ENCODE measurements at places on chromosomes 2 and 18.

GRCh38 chr18:9757827-9758621 is 49.9 kb downstream of the RAB31 start:
- DNase-seq = no peak

DNA sequence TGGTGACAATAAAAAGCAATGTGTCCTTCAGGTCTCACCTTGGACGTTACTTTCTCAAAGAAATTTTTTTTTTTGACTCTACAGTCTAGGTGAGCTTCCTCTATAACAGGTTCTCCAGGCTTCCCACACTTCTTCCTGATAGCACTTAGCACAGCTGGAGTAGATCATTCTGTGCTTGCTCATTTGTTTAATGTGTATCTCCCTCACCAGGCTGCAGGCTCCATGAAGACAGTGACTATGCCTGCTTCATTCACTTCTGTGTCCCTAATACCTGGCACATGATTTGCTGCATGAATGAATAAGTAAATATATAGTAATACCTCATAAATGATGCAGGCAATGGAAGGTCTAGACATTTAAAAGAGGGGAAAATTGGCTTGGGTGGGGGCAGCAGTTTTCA is 109.9 kb upstream of the CD302 start:
- no peak for DNase-seq

GRCh38 chr2:9124231-9124741 is 82.3 kb upstream of the ASAP2 start:
- DNase-seq = no peak

DNA sequence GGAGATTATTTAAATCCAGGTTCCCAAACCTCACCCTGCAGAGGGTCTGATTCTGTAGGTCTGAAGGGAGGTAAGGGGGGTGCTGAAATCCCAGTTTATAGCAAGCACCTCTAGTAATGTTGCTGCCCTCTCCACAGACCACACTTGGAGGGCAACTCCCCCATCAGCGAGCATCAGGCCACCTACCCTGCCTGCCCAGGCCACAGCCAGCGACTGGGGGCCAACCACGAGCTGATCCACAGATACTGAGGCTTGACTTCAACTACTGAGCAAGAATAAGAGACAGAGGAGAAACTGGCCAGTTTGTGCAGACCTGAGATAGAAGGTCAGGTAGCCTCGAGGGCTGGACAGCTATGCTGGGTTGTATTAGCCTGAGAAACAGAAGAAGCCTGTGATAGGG is 36.3 kb upstream of the LBH start:
- DNase-seq = no peak

GRCh38 chr2:120785228-120785966 is 49.7 kb downstream of the GLI2 start:
- DNase-seq = no peak

GRCh38 chr2:64650722-64651338 is 2.9 kb downstream of the SERTAD2 start:
- no peak for DNase-seq
